ENCODE measurements at places on chromosomes 3 and 15. TPM values are rescaled to one million over a fixed set of nuclear protein-coding genes. Genes with fewer than 3 reads are reported as not detected.
A peak's percentile ranks its signal among the peaks of the same experiment; 100 is the strongest.

Gene PRR20G
- not detected for total RNA-seq

Gene ARNT2
- total RNA-seq, result 0.64 TPM

Gene RLBP1
- not detected for total RNA-seq

Gene TMOD2
- 4.1 TPM for total RNA-seq

Gene ERICH6
- total RNA-seq, result not detected

Gene IL17RD
- 2.4 TPM for total RNA-seq

Gene MUSTN1
- total RNA-seq, result 0.40 TPM

Gene KLF15
- 0.60 TPM for total RNA-seq

Gene TRPC1
- total RNA-seq, result 0.84 TPM

Gene PDCD6IP
- 251 TPM for total RNA-seq

Gene SNX22
- total RNA-seq, result 0.28 TPM

Gene CTXND1
- total RNA-seq, result 0.04 TPM

Gene MAGEL2
- 0.08 TPM for total RNA-seq

Gene CLRN1
- not detected for total RNA-seq

GRCh38 chr15:90561344-90562244 lies 31.9 kb downstream of the CRTC3 start:
- peak; percentile 35 for ATAC-seq

DNA sequence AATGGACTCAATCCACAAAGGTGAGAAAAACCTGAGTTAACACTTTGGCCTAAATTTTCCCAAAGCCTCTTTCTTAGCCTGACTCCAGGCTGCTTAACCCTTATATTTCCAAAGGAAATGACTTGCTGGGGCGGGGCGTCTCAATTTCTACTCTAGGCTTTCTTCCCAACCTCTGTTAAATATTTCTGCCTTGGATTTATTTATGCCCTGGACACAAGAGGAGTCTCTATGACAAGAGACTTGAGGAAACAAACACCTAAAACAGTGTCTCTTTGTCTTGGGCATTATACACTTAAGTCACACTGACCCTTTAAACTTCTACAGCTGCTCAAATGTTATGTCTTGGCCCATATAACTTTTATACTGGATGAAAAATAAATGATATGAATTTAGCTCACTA lies 28.3 kb upstream of the AP4E1 start:
- no peak for ATAC-seq

DNA sequence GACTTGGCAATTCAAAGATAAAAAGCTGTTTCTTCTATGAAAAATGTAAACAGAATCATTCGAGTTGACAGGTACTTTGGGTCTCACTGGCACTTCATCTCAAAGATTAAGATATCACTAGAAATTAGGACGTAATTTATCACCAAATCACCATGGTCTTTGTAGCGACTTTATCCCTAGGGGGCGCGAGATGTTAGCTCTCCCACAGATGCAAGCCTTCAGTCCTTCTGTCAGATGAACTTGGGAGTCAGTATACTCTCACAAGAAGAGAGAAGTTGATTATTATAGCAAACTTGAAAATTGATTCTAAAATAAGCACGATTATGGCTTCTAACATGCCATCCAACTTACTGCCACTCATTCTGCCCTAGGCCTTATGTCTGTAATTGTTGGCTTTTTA lies 150.3 kb downstream of the ALCAM start:
- no peak for ATAC-seq

- ATAC-seq, result no peak
These were observed 121.4 kb upstream of the GMNC start for GRCh38 chr3:190983875-190984274.

DNA sequence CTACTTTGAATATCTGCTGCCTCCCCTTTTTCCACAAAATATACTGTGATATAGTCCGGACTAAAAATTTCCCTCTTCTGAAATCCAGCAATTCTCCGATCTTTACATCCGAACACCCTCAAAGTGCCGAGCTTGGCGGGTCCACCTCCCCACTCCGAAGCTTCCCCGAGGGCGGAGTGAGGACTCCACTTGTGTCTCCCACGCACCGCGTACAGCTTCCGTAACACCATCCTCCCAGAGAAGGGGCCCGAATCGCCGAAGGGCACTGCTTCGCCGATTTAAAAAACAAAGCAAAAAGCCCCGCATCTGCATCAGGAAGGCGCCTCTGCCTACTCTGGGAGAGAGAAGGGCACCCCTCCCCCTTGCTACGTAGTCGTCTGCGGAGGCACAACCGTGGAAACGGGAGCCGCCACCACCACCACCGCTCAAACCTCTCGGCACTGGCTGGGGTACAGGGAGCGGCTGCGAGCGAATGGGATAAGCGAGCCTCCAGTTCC lies 551 bp downstream of the NCBP2 start:
- peak; percentile 58 for ATAC-seq

- no peak for ATAC-seq
These were observed 16.2 kb downstream of the ATP11B start for GRCh38 chr3:182809531-182809930.

GRCh38 chr3:149198611-149199010 lies 23.0 kb downstream of the CP start:
- no peak for ATAC-seq

DNA sequence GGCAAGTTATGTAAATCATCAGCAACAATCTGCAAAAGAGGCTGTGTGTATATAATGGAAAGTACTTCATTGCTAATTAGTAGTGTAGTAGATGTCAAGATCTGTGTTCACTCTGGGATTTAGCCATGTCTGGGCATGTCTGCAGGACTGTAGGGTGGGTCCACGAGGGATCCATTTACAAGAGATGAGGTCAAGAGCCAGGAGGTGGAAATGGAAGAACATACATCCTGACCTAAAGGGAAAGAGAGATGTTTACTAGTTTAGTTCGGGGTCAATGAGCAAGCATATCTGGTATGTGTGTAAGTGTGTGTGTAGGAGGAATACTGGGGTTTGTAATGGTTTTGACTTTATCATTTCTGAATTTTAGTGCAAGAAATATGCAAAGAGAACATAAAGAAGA lies 171.5 kb upstream of the NANOGP8 start:
- no peak for ATAC-seq

DNA sequence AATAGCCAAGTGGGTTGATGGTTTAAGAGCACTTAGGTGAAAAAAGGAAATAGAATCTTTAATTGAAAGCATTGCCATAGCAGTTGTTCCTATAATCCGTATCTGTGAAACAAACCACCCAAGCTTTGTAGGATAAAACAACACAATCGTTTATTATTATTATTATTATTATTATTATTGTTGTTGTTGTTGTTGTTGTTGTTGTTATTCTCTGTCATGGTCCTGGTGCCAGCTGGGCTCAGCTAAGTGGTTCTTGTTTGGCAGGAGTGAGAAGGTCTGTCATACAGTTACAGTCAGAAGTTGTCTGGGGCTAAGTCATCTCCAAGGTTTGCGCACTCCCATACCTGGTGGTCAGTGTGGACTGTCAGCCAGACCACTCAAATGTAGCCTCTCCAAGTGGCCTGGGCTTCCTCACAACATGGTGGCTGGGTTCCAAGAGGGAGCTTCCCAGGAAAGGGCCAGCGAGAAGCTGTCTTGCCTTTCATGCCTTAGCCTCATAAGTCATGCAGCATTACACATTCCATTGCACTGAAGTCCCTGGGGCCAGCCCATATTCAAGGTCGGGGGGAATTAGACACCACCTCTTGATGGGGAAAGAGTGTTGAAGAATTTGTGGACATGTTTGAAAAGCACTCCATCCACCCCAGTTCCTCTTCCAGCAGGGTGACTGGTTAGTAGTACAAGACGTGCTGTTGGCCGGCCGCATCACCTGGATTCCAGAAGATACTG lies 54.3 kb upstream of the FGD5 start:
- ATAC-seq, result no peak

DNA sequence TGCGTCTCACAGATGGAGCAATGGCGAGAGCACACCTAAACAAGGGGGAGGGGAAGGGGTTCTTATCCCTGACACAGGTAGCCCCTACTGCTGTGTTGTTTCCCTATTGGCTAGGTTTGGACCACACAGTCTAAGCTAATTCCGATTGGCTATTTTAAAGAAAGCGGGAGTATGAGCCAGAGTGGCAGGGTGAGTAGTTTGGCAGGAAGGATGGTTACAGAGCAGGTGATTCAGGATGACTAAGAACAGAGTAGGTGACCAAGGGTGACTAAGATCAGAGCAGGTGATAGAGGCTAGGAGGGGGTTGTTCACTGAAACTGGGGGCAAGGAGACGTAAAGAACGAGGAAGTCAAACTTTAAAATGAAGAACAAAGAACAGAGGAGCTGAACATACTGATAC lies 511.8 kb downstream of the EDEM1 start:
- ATAC-seq, result no peak

- no peak for ATAC-seq
These were observed 50.2 kb downstream of the SLC41A3 start for GRCh38 chr3:126033765-126034164.

DNA sequence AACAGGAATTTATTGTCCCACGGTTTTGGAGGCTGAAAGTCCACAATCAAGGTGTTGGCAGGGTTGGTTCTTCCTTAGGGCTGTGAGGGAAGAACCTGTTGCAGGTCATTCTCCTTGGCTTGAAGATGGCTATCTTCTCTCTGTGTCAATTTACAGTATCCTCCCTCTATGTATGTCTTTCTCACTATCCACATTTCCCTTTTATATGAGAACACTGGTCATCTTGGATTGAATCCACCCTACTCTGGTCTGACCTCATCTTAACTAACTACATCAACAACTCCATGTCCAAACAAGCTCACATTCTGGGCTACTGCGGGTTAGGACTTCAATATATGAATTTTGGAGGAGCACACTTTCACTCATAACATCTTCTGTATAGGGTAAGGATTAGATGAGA lies 61.9 kb downstream of the CLDN1 start:
- no peak for ATAC-seq

GRCh38 chr15:63601026-63601703 lies 4.0 kb downstream of the FBXL22 start:
- ATAC-seq, result peak; percentile 0

GRCh38 chr15:98706387-98706786 lies 58.0 kb downstream of the IGF1R start:
- ATAC-seq, result no peak

GRCh38 chr3:23496165-23496564 lies 293.0 kb downstream of the UBE2E2 start:
- no peak for ATAC-seq

DNA sequence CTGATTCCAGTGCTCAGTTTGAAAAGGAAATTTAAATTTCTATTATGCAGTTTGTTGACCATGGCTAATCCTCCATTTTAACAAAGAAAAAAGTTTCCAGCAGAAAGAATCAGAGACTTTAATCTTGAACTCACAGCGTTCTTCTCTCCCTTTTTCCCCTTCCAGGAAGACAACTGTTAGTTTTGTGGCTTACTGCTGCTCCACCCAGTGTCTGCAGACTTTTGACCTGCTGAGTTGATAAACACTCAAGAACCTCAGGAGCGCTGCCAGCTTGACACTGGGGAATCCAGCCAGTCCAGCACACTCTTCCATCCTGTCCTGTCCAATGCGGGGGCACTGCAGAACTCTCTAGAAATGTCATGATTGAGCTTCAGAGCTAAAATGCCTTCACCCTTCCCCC lies 134.6 kb downstream of the LRRC28 start:
- no peak for ATAC-seq

DNA sequence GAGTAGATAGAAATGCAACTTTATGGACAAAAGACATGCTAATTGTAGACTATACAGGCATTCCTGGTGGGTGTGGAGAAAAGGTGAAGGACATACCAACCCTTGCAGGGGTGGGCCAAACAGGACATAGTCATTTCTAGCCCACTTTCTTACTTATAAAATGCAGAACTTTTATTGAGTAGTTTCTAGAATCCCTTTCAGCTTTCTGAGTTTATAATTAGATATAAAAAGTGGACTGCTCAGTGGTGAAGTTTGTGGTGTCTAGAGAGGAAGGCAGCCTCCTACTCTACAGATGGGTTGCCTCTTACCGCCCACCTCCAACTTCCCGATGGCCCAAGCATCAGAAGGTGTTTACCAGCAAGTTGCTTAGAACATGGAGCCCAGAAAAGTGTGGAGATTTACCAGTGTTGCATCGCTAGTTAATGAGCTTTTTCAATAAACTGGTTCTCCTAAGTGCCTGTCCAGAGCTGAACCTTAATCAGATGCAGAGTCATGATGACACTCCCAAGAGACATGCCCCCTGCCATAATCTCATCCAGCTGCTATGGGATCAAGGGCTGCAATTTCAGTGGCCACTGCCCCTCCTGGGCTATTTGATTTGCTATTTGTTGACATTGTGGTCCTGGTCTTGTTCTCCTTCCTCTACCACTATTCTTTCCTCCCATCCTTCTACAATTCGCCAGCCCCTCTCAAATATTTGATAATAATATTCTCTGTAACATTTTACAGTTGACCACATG lies 77.5 kb upstream of the STRIT1 start:
- ATAC-seq, result no peak

- ATAC-seq, result no peak
These were observed 60.9 kb downstream of the RPLP1 start for GRCh38 chr15:69513450-69513960.

DNA sequence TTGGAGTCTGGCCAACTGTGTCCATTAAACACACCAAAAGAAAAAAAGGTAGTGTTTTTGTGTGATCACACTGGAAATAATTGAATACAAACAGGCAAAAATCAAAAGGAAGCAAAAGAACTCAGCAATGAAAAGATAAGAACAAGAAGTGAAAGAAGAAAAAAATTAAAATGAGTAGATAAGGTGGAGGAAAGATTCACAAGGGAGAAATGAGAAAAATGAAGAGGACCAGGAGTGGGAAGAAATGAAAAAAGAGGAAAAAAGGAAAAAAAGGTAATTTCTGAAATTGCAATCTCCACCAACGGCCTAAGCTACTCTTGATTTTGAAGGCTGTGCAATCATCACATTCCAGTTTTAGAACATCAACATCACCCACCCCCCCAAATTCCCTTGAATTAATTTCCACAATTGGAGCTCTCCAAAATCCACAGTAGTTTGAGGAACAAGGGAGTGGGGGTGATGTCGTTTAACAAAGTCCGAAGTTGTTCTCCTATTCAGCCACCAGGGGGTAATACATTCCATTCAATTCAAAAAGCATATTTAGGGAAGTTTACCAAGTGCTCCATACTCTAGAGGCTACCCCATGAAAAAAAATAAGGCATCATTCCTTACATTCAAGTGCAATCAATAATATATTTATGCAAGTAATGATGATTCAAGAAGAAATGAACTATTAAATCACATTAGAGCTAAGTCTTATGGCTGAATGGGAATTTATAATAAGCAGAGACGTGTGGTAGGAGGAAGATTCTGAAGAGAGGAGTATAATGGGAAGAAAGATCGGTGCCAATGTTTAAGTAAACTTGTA lies 37.4 kb downstream of the ZNF860 start:
- peak; percentile 74 for ATAC-seq

- ATAC-seq, result no peak
These were observed 697.6 kb upstream of the ALCAM start for GRCh38 chr3:104669083-104669482.

GRCh38 chr3:155412904-155413303 lies 119.4 kb upstream of the STRIT1 start:
- ATAC-seq, result no peak

GRCh38 chr15:68781766-68782588 lies 38.7 kb downstream of the ANP32A start:
- peak; percentile 42 for ATAC-seq

GRCh38 chr3:35598804-35599203 lies 40.5 kb upstream of the ARPP21 start:
- no peak for ATAC-seq

GRCh38 chr15:41498657-41499056 lies 5.0 kb downstream of the ITPKA start:
- ATAC-seq, result no peak

Measured in esophagus mucosa (tissue), 1 donor.